Putamen (tissue), 1 donor: ENCODE measurements at places on chromosomes 4 and X.

DNA sequence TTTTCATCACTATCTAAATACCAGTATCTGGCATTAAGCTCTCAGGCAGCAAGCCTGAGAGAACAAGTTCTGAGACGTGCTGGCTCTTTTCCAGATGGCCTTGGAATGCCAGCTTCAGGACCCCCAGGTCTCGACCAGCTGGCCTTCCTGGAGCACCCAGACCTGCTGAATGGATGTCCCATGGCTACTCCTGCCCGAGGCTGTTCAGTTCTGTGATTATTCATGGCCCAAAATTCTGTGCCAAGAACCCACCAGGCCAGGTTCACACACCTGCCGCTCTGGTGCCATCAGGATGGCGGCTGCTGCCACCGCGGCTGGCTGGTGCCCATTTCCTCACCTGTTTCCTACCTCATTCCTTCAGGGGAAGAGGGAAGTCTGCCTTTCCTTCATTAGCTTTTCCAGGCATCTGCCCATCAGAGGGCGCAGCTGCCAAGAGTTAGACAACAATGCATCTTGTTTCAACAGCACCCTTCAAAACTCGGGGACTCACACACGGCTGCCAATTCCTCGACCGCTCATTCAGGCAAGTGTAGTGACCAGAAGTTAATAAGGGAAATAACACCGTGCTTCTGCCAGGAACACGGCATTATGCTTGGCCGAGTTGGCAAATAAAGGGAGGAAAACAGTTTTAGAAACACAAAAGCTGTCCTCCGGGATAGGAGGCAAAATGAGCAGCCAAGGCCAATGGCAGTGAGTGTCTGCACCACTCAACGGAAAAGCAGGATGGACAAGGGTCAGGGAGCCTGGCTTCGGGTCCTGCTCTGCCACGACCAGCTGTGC lies 173.8 kb downstream of the NSUN7 start:
- DNase-seq, result peak; percentile 77

DNA sequence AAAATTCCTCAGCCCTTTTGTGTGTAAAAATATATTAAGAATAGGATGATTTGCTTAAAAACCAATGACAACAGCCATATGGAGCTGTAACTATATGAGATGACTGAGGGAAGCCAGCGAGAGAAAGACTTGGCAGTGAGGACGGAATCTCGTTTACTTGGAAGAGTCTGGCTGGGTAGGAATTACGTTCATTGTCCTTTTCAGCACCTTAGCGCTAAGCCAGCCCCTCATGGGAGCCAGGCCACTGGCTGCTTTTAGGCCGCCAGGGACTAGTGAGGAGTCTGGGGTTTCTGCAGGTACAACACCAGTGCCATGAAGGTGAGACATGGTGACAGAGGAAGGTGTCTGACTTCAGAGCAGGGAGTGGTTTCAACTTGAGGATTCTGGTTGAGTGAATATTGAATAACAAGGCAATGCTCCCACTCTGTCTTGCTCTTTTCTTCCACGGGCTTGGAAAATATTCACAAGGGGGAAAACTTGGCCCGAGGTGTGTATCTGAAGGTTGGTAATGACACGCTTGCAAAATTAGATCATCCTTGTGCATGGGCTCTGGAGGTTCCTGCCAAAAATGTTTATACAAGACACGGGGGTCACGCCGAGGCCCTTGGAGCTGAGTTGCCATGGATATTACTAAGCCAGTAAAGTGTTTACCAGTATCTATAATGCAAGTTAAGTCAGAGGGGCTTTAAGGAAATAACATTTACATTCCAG lies 17.4 kb downstream of the KLF3 start:
- no peak for DNase-seq

- DNase-seq, result no peak
Measured at GRCh38 chrX:55815546-55815945, 98.0 kb downstream of the RRAGB start.

- no peak for DNase-seq
Measured at GRCh38 chr4:26863512-26863911, 2.9 kb downstream of the STIM2 start.

DNA sequence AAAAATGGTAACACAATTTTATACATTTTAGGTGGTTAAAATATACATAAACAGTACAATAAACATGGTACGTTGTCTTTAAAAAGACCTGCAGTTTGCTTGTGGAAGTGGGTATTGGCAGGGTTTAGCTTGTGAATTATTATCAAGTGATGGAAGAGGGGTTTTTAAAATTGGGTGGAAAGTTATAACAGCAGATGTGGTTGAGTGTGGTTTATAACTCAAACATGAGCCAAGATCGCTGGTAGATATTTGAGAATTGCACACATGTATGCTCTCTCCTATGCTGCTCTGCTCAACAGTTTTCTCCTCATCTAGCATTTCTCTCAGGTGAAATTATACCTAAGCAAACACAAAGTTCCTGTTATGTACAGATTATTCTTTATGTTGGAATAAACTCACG lies 14.0 kb downstream of the EPGN start:
- DNase-seq, result no peak

- DNase-seq, result no peak
Measured at GRCh38 chrX:134948333-134949241, 42.2 kb upstream of the SMIM10 start.

DNA sequence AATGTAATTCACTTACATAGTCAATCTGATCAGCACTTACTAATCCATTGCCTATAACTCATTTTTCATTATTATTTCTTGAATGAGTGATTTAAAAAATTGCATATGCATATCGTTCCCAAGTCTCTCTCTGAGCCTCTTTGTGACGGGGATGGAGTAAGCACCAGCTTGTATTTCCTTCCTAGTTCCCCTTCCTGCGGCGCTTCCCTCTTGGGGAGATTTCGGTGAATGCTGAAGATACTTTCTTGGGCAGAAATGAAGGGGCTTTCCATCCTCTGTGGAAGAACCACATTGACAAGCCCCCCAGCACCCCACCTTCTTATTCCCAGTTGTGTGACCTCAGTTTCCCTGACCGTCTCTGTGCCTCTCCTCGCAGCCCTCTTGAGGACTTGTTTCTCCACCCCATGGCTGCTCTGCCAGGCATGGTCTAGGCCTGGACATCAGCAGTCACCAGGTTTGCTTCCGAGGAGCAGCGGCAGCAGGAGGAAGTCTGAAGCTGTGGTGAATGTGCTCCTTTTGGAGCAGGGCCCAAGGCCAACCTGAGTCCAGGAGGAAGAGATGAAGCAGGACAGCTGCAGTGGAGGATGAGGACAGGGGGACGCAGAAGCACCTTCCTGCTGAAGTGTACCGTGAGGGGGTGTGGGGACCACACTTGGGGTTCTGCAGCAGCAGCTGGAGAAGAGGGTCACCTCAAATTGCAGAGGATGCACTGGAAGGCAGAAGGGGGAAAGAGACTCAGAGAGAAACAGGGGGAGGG lies 124.9 kb downstream of the IRF2 start:
- no peak for DNase-seq

GRCh38 chr4:2334826-2335728 lies 73.2 kb upstream of the MXD4 start:
- DNase-seq, result no peak

DNA sequence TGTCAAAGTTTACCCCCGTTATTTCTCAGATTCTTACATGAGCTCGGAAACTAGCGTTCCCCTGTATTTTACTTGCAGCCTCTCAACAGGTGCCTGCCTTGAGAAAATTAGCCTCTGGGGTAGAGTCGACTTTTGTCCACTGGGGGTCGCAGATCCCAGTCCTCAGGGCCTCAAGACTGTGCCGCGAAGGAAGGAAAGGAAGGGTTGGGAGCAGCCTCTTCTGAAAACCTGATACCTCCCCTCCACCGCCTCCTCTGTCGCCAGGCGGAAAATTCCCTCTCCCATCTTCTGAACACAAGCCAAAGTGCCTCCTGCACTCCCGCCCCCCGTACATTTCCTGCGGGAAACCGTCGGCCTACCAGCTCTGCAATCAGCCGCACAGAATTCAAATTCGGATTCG lies 44.4 kb upstream of the TMSB15B start:
- no peak for DNase-seq

DNA sequence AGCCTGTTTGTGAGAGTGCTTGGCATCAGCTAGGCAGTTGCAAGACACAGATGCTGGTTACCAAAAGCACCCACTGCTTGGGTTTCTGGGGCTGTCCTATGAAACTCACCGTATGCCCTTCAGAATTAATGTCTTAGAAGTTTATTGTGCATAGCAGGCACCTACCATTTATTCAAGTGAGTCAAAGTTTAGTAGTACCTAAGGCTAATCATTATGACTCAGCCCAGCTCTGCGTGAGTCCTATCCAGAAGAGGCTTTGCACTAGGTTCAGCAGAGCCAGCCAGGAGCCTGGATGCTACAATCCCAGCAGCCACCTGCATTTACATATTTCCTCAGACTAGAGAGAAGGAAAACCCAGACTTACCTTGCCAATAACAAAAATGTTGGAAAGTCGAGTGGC lies 4.2 kb downstream of the RPS4X start:
- DNase-seq, result no peak

GRCh38 chr4:108270466-108271450 lies 102.0 kb upstream of the LEF1 start:
- no peak for DNase-seq

GRCh38 chr4:15525080-15525479 lies 55.4 kb downstream of the CC2D2A start:
- no peak for DNase-seq

DNA sequence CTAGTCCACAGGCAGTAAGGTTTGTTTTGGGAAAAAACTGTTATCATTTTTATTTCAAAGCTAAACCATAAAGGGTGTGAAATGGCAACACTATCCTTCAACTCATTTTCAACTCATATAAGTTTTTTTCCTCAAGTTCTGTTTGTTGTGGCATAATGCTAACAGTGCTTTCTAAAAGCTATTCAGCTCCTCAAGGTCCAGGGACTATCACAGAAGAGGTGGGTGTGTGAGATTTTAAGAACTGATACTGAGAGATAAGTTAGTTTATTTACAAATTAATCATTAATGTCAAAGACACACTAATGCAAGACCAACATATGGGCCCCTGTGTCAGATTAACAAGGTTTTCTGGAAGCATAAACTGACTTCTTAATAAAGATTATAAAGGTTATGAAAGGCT lies 11.8 kb downstream of the UGT2B15 start:
- no peak for DNase-seq

- DNase-seq, result no peak
Measured at GRCh38 chr4:156615066-156615531, 356.5 kb downstream of the PDGFC start.

DNA sequence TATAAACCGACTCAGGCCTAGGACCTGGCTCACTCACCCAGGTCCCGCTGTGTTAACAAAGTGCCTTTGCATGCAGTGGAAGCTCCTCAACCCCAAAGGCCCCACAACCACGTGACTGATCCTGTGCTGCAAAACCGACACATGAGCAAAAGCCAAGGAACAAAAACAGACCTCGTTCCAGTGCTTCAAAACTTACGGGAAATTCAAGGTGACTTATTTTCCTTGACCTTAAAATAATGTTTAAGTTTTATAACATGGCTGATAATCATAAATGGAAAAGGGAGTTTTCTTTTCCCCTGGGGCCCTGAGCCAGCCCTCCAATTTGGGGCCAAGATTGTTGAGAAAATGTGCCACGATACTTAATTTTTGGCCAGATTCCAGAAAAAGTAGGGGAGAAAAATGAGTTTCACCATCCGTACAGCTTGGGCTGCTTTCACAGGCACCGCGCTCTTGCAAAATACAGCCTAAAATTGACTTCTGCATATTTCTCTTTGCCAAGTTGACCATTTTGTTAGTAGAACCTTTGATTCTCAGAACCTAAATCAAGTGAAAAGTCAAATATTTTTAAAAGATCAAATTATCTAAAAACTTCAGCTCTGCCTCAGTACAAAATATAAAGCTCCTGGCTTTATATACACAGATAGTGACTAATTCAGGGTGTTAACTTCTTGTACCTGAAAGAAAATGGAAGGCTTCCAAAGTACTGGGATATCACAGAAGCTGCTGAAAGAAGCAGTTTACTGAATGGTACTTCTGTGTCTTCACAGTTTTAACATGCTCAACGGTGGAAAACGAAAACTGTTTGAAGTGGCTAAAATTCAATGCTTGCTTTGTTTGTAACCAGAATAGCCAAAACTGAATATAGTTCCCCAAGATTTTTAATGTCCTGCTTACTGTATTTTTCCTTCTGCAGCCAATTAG lies 93.8 kb downstream of the APBB2 start:
- peak; percentile 65 for DNase-seq

GRCh38 chr4:25454476-25454875 lies 77.4 kb downstream of the ANAPC4 start:
- DNase-seq, result no peak

- DNase-seq, result no peak
Measured at GRCh38 chr4:36322921-36323354, 41.5 kb downstream of the DTHD1 start.

GRCh38 chrX:150833454-150834056 lies 64.9 kb downstream of the CD99L2 start:
- DNase-seq, result no peak

DNA sequence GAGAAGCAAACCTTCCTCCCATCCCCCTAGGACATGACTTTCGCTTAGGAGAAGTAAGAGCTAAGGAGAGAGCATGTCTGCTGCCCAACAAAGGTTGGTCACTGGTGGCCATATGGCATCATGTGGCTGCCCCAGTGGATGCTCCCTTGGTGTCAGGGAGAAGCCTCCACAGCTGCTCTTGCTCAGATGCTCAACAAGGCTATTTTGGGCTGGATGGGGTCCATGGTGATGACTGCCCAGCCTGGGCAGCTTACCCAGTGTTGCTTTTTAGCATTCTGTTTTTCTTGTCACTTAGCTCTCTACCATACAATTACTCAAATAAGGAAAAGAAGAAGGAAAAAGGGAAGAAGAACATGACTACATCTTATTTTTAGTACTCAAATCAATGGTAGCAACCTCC lies 48.9 kb upstream of the PPARGC1A start:
- DNase-seq, result no peak

DNA sequence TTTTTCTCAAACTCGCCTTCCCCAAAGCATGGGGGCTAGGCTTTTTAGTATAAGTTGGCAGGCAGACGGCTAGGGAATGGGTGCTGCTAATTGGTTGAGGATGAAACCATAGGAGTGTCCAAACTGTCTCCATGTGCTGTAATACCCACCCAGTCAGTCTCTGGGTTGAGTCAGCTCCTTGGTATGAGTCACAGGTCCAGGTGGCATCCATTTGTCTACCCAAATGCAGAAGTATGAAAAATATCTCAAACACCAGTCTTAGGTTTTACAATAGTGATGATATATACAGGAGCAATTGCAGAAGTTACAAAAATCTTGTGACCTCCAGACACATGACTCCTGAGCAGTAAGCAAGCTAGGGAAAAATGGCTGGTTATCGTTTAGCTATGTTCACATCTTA lies 27.4 kb upstream of the CCSER1 start:
- no peak for DNase-seq
